ENCODE measurements at places on chromosomes 4 and X.

GRCh38 chr4:184734758-184735157 lies 862 bp upstream of the CENPU start:
- DNase-seq = no peak

GRCh38 chrX:44873415-44874276 lies 658 bp downstream of the KDM6A start:
- peak; percentile 78 for DNase-seq

DNA sequence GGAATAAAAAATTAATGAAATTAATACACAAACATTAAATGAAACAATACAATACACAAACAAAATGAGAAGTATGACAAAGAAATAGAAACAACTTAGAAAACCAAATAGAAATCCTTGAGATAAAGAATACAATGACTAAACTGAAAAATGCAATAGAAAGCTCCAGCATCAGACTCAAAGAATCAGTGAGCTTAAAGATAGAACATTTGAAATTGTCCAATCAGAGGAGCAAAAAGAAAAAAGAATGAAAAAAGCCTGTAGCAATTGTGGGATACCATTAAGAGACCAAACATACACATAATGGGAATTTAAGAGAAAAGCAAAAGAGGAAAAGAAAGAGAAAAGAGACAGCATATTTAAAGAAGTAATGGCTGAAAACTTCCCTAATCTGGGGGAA lies 25.7 kb downstream of the EMCN start:
- DNase-seq = no peak

DNA sequence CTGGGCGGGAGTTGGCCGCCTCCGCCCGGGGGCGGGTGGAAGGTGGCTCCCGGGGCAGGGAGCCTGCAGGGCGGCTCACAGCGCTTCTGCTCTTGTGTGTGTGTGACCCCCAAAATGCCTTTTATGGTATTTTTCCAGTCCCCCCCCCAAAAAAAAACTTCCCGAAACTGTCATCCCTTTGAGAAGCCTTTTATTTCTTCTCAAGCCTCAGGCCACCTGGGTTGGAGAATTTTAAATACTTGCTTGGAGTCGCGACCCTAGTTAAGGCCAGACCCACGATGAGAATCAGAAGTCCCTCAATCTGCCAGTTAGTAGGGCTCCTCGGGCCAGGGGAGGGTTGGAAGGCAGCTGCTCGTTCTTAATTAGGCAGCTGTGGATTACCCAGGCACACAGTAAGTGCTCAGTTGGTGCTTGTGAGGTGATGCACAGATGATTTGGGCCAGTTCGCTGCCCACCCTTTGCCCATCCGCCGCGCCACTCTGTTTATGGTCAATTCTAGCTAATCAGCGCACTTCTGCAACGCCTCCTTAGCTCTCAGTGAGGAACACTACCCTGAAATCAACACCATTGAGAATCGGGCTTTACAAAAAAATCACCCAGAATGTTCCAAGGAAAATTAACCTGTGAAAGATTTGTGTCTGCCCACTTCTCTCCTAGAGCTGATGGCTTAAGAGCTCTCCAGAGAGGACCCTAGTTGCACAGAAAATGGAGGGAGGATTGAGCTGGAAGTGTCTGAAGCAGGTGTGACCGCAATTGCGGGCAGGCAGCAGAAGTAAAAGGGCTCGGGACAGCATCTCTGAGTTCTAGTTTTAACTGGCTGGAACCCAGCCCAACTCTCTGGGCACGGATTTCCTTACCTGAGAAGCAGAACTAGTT lies 648 bp upstream of the SCD5 start:
- DNase-seq = no peak

DNA sequence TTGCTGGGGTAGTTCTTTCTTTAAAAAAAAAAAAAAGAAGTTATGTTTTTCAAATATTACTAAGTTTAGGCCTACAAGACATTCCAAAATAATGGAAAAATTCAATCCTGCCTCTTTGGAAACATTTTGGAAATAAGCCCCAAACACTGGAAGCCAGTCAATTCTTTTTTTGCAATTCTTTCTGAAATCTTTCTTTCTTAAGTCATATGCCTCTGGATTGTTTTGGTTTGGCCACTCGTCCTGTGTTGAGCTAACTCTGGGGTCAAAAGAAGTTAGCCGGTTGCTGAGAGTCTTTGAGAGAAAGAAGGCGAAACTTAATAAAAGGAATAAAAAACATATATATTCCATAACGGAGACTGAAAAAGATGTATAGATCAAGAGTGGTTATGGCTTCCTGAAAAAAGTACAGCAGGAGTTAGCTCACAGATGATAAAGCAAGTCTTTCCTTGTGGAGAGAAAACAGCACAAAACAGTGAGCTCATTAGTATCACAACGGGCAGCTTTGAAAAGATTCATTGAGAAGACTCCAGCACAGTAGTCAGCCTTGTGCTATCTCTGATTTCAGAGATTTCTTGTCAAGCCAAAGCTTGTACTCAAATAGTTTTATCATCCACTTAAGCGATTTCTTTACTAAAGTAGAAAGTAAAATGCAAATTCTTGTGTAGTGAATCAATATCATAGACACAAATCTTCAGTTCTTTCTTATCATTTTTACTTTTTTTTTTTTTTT lies 64.8 kb downstream of the PLS3 start:
- no peak for DNase-seq

DNA sequence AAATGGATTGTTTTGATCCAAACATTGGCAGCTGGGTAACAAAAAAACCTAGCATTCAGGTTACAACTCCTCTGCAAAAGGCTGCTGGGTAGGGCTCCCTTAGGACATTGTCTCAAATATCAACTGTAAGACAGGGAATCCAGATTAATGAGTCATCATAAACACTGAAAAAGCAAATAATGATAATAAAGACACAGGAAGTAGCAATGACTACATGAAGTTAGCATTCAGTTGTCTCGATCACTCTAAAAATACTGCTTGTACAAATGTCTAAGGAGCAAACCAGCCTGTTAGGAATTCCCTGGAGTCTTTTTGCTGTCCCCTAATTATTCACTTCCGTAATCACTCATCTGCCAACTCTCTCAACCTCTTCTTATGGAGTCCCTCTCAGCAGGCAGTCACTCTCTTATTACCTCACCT lies 259.2 kb downstream of the GPC3 start:
- no peak for DNase-seq

- no peak for DNase-seq
These were observed 54.5 kb downstream of the TENM3 start for GRCh38 chr4:182297659-182298058.

DNA sequence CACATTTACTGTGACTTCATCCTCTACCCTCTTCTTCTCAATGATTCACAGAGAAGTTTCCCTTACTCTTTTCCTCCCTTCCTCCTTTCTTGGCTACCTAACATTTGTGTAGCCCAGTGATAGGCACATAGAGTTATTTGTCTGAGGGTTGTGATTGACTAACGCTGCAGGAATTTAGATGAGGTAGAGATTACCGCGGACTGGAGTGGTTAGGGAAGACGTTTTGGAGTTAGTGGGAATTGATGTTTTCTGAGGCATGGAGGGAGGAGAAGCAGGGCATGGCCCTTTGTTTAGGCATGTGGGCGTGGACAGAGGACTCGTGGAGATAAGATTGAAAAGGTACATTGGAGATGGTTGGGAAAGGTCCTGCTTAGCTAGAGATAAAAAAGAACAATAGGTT lies 246.7 kb downstream of the GPAT3 start:
- no peak for DNase-seq

GRCh38 chr4:3385711-3386420 lies 55.9 kb upstream of the HGFAC start:
- DNase-seq = no peak

Data from ascending aorta (tissue), 2 donors.